ENCODE measurements at places on chromosomes 6 and 20.

GRCh38 chr6:52929321-52930164 lies 20.0 kb upstream of the GSTA3 start:
- no peak for DNase-seq

GRCh38 chr6:150759483-150759882 lies 106.0 kb upstream of the MTHFD1L start:
- DNase-seq = no peak

- DNase-seq = no peak
Measured at GRCh38 chr6:70667256-70667710, 400 bp upstream of the SMAP1 start.

- DNase-seq = peak; percentile 56
Measured at GRCh38 chr6:4805553-4806336, 29.5 kb downstream of the CDYL start.

- DNase-seq = no peak
Measured at GRCh38 chr6:144214622-144215401, 64.5 kb downstream of the STX11 start.

All from liver (tissue), 10 donors.